ENCODE measurements at places on chromosomes 3 and 15.
A peak's percentile ranks its signal among the peaks of the same experiment; 100 is the strongest.

DNA sequence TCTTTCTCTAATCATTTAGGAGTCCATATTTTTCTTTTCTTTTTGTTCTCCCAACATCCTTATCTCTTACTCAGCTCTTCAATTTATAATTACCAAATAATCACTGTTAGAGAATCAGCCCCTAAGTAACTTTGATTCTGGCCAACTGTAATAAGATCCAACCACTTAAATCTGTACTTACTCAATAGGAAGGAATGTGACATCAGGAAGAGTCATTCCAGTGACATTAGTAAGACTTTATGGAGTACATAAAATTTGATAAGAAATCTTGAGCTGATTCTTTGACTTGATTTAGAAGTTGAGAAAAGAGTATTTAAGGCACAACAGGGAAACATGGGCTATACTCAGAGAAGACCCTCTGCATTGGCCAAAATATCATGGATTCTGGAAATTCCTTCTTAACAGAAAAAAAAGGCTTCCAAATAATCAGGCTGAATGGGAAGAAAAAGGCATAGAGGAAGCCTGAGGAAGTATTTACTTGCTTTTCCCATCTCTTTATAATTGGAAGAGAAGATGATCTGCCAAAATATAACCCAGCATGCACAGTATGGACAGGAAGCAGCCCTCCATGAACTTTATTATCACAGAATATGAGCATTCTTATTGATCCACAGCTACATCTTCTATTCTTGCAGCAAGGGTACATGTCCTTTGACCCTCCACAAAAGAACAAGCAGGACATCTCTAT is 289.7 kb upstream of the TPRG1 start:
- DNase-seq: no peak

DNA sequence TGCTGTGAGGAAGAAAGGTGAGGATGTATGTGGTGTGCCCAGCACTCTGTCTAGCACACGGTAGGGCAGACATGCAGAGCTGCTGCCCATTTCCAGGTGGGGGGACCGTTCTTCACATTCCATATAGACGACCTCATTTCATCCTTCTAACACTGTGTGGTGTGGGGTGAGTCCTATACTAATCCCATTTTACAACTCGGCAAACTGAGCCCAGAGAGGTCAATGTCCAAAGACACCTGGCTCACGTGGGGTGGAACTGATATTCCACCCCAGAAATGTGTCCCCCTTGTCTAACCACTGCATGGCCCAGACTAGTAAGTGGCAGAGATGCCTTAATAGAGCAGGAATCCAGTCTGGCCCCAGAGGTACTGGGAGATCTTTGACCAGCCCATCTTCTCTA is 119.2 kb downstream of the FBLN2 start:
- no peak for DNase-seq

- DNase-seq: no peak
These were observed 32.9 kb downstream of the CMSS1 start for GRCh38 chr3:99850608-99851007.

- no peak for DNase-seq
These were observed 179.9 kb upstream of the TBL1XR1 start for GRCh38 chr3:177377166-177377565.

DNA sequence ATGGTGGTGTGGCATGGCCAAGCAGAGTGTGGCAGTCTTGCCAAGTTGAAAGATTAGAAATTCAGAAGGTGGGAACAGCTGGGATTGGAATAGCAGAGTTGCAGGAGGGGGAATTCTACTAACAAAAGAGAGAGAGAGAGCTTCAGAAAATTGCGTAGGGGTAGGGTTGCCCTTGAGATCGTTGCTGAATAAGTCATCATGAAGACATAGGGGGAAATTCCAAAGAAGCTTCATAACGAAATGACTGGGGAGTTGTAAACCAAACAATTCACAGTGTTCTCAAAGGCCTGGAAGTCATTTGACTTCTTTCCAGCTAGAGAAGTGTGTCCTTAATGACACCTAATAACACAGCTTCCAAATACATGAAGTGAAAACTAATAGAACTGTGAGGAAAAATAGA is 26.3 kb upstream of the TIPARP start:
- no peak for DNase-seq

DNA sequence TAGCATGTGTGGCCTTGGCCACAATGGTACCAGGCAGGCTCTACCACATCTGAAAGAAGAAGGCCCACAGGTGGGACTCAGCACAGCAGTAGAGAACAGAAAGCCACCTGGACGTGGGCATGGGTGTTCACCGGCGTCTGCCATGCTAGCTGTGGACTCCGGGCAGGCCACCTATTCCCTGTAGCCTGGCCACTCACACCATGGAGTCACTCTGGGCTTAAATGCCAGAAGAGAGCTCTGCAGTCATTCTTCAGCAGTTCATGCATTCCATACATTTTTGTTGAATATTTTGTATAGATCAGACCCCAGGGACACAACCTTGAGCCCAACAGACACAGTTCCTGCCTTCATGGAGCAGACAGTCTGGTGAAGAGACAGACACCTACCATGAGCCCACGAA is 138.6 kb downstream of the SRGAP3 start:
- no peak for DNase-seq

DNA sequence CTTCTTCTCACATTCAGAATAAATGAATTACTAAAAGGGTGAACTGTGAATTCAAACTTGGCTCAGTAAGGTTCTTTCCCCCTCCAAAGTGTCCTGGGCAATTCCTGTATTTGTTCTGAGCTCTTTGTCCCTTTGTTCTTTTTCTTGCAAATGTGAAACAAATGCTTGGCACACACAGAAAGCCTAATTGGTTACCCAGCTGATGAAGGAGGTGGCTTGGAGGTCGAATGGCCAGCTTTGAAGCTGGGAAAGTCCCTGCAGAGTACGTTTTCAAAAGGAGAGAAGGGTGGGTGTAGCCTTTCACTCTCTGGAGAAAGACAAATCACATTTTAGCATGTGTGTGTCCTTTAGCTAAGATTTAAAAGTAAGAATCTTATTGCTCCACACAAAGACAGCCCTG is 154.4 kb downstream of the PEX5L start:
- no peak for DNase-seq

- peak; percentile 2 for DNase-seq
These were observed 68.6 kb downstream of the FILIP1L start for GRCh38 chr3:100045696-100046095.
